ENCODE measurements at places on chromosomes 7 and 10. TPM values are rescaled to one million over a fixed set of nuclear protein-coding genes. Genes with fewer than 3 reads are reported as not detected.

- no peak for DNase-seq
Measured at GRCh38 chr7:134637934-134638719, 8.5 kb upstream of the BPGM start.

DNA sequence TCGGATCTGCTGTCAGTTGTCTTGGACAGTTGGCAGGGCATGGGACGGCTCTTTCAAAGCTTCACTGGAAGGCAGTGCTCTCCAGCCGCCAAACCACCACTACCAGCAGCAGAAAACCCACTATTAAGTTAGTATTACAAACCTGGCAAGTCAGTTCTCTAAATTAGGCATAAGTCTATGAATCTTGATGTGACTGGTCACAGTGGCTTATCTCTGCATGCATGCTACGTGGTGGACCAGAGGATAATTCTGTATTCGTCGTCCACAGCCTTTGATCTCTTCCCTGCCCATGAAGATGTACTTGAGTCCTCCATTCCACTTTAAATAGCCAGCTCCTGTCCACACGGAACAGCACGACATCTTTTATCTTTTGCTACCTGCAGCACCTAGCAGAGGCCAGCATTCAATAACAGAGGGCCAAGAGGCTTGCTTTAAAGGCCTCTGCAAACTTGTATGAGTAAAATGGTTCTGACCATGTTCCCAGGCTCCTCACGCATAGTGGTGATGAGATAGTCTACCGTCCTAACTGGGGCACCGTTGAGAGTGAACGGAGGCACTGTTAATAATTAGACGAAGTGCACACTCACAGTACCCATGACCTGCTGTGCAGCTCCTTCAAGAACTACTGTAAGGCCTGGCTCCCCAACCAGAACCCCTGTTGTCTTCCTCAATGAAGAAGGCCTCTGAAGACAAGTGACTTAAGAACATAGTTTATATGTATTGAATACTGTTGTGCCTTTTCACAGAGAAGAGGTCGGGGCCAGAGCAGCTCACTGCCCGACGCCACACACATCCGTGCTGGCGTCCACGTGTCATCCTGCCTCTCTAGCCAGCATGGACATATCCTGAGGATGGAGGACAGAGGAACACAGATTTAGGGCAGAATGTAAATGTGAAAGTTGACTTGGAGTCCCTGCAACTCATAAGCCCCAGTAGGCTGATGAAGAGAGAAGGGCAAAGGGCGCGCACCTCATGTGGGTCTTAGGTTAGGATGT lies 1.0 kb downstream of the GPR146 start:
- no peak for DNase-seq

DNA sequence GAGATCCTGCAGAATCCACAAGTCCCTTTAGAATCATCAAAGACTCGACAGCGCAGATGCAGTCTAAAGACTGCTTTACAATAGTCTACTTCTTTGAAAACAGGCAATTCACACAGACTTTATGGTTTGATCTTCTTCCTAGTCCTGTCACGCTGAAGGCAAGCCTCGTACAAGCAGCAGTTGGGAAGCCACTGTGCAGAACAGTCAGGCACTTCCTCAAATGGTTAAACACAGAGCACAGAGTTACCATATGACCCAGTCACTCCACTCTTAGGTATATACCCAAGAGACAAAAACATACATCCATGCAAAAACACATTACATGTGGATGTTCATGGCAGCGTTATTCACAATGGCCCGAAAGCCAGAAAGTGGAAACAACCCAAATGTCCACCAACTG lies 41.4 kb downstream of the LRRC20 start:
- DNase-seq, result no peak

DNA sequence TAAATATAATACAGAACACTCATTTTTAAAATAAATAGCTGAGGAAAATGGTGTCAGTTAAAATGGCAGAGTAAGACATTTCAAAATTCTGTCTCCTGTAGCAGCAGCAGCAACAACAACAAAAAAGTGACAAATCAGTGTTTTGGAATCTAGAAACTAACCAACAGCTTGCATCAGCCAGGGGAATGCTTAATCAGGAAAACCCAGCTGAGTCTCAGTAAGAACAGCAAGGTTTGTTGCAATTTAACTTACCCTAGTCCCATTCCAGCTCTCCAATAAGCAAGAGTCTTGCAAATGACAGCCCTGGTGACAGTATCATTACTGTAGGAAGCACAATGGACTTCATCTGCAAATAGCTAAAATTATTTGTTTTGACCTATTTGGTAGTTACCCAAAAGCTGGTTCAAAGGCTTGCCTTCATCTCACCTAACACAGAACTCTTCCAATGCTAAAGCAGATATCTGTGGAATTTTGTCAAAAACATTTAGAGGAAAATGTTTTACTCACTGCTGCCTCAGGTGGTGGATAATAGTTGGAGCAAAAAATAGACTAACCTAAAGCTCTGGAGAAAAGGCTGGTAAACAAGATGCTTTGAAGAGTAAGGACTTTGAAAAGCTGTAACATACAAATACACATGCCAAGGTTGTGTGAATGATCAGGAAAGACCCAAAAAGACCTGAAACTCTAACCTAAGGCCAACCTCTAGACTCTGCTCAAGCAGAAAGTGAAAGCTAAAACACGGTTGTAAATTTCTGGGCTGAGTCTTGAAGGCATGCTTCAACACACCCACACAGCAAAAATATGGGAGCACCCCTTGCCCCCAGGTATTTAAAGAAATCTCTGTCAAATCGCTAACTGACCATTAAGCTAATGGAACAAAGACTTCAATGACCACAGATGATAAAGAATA lies 9.9 kb upstream of the ARHGAP22 start:
- DNase-seq, result no peak

DNA sequence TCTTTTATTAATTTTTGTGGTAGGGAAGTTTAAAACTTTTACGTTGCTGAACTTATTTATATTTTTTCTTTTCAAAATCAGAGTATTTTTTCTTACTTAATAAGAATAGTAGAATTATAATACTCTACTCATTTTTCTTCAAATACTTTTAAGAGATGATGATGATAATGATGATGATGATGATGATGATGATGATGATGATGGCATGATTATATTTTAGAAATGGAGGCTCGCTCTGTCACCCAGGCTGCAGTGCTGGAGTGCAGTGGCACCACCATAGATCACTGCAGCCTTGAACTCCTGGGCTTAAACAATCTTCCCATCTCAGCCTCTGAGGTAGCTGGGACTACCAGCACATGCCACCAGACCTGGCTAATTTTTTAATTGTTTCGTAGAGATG lies 118.3 kb upstream of the FAM171A1 start:
- DNase-seq, result no peak

GRCh38 chr10:74891053-74891452 lies 64.7 kb downstream of the KAT6B start:
- DNase-seq, result no peak

DNA sequence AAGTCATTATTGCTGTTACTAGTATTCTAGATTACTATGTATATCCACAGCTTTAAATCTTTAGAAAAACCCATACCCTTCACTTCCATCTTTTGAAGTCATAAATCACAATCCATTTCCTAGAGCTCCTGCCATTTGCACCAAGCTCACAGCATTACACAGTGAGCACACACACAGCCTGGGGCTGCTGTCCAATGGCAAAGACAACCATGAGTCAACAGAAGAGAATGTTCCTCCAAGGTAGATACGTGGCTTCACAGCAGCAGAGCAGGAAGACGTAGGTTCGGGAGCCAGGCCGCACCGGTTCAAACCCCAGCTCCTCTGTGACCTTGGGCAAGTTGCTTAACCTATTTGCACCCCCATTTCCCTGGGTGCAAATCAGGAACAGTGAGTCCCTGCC lies 234.6 kb downstream of the DIP2C start:
- DNase-seq, result no peak

GRCh38 chr7:149209518-149210269 lies 14.3 kb downstream of the ZNF282 start:
- no peak for DNase-seq

- no peak for DNase-seq
Measured at GRCh38 chr10:19904202-19904661, 88.0 kb downstream of the PLXDC2 start.

DNA sequence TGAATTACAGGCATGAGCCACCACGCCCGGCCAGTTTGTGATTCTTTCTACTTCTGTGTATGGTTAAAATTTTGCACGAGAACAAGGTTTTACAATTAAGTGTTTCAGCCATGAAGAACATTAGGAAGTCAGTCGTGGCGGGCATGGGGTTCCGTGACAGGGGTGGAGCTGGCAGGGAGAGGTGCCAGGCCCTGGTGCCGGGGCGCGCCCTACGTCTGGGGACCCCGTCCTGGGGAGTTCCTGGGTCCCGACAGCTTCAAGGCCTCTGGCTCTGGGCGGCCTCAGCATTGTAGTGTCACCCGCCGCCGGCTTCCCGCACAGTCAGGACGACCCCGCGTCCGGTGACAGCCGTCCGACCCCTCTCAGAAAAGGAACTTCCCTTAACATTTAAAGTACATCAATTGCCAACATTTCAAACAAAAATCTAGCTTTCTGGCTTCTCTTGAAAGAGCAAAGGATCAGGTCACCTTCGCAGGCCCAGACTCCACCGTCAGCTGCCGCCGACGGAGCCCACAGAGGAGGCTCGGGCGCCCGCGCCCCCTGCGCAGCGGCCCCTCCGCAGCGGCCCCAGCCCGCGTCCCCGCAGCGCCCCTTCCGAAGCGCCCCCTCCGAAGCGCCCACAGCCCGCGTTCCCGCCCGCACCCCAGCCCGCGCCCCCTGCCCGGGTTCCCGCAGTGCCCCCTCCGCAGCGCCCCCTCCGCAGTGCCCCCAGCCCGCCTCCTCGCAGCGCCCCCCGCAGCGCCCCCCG lies 23.2 kb upstream of the MKI67 start:
- no peak for DNase-seq

PTF1A gene
- not detected for polyA plus RNA-seq

ZNF488 gene
- polyA plus RNA-seq, result 1.9 TPM

GIMAP8 gene
- polyA plus RNA-seq, result 29.3 TPM

ABCA13 gene
- 2.4 TPM for polyA plus RNA-seq

ZNF503 gene
- polyA plus RNA-seq, result 53.1 TPM

EIF5AL1 gene
- 0.18 TPM for polyA plus RNA-seq

TTYH3 gene
- 116 TPM for polyA plus RNA-seq
